NCI-H1694 (cell line): ENCODE measurements at places on chromosomes 2 and 18.

DNA sequence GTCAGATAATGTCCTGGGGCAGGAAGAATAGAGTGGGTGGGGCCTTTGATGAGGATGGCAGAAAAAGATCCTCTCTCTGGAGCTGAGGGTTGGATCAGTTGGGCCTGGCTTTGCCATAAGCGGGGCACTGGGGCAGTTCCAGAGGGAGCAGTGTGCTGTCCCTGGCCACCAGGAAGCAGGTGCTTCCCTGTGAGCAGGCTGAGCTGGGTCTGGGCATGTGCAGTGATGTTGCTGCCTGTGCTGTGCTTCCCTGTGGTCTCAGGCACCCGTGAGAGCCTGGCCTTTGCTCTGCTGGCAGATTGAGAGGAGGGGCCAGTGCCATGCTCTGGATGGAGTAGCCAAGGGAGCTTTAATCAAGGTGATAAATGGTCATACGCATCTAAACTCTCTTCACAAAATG is 14.6 kb upstream of the NPPC start:
- DNase-seq = no peak

GRCh38 chr18:3923750-3924149 is 473.8 kb downstream of the TGIF1 start:
- DNase-seq = no peak

DNA sequence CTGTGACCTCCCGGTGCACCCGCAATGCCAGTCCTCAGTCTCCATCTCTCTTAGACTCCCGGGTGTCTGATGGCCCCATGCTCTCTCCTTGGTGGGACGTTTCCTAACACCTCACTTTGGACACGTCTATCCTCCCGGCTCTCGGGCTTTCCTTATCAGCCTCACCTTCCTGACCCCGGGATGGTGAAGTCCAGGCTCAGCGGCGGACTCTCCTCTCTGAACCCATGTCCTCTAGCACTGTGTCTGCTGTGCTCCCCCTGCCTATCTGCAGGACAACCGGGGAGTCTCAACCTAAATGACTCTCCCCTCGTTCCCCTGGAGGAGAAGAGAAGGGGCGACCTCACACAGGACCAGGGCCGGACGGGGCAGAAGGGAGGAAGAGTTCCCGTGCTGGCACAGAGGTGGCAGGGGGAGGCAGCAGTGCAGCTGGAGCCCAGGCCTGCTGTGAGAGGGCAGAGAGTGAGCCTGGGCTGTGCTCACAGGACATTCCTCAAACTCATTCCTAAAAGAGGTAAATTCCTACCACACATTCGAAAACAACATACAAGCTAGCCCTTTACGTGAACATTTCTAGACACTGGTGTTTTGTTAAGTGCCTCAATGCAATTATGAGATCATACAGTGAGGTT is 41.9 kb downstream of the MBP start:
- DNase-seq = no peak

DNA sequence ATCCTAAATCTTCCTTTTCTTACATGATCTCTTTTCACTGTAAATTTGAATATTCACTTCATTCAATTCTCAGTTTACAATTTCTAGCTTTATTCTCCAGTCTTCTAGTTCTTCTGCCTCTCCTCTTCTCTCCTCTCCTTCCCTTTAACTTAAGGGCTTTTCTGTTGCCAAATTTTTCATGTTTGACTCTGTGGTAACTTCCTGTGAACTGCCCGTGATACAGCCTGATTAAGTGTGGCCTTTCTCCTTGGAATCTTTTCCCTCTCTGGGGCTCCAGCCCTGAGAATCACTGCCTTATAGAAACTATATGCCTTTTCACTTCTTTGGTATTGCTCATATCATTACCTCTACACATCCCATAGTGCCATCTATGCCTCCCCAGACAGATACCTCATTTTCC is 1923.8 kb upstream of the CELF4 start:
- no peak for DNase-seq

DNA sequence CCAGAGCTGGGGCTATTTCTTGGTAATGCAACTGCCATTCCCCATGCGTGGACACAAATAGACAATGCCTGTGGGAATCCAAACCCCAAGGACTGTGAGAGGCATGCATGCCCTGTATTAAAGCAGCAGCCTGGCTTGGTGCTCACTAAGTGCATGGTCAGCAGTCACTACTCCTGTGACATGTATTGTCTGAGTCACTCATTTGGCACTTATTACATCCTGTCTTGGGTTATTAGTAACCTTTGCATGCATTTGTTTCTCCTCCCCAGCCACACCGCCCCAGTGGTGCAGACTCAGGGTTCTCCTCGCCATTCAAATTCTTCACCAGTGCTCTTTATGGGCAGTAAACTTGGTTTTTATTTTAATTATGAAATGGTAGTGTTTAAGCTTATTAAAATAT is 30.2 kb downstream of the PRKCE start:
- DNase-seq = no peak
